ENCODE measurements at places on chromosomes 12 and 14.

DNA sequence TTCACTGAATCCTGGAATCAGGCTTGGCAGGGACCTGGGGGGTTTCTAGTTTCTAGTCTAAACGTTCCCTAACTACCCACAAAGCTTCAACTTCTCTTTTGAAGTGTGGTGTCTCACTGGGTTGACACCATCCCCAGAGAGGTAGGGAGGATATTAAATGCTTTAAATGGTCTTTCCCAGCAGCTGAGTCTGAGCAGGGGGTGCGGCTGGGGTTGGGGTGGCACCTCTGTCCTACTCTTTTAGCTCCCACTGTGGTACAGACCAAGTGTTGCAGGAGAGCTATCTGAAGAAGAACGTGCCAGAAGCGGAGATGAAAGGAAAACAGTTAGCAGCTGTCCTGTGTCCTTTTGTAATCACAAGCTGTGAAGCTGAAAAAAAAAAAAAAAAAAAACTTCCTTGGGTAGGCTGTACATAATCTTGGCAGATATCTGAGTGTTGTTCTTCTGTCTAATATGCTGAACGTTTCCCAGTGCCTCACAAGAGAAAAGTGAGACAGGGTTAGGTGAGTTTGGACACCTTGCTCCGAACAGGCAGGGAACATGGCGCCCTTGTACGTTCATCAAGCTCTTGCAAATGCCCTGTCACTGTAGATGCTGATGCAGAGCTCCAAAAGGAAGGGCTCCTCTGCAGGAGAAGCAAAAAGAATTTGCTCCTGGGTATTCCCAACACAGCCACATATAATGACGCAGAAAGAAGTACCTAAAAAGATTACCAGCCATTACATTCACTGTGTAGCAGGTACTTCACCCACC, 447.2 kb downstream of the APAF1 start:
- DNase-seq: no peak

DNA sequence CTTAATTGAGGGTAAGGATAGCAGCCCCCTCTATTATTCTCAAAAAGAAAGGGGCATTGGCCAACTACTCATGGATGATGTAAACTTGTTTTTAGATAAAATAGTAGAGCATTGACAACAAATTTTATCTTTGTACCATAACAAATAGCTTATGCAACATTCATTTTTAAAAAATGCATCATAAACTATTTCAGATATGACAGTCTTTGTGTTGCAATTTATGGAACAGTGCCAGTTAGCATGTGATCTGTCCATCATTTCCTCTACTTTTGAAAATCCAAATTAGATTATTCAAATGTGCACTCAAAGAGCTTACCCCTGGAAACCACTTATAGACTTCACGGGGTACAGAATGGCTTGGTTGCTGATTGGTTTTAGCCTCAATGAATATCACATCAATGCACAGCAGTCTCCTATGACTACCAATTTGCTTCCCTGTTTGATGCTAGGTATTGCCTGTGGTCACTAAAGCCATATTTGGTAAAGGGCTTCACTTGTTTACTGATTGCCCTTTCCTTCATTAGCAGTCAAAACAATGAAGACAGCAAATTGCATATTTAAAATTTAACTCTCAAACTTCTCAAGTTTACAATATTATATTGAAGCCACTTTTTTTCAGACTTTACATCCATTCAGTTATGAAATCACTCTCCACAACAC, 274.9 kb upstream of the MGAT4C start:
- DNase-seq: no peak

DNA sequence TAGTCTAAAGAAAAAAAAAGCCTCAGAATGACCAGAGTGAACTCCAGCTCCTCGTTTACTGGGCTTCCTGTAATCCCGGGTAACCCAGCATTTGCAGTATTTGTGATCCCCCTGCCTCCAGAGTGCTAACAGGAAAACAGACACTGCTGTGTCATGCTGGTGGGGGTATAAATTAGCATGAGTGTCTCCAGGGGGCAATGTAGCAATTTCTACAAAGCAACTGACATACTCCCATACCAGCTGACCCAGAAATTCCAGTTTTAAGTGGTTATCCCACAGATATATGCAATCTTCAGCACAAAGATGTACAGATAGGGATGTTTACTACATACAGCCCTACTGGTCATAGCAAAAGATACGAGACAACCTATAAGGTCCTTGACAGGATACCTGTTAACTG, 18.8 kb downstream of the TTC7B start:
- DNase-seq: no peak

GRCh38 chr14:45786266-45786665, 533.3 kb upstream of the MIS18BP1 start:
- no peak for DNase-seq

DNA sequence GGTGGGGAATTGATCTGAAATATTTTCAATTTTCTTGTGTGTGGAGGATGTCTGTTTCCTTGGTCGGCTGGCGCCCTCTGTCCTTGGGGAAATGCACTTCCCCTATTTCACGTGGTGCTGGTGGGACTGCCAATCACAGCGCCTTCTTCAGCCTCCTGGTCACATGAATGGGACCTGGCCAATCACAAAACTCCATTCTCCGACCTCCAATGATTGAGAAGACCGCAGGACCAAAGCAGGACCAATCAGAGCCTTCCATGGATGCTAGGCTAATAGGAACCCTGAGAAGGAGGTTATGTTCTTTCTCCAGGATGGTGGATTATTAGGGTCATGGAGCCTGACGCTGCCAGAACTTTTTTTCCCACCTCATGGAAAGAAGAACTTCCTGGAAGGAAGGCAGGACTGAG, 188.7 kb downstream of the TTC8 start:
- DNase-seq: no peak

GRCh38 chr12:68809190-68810026, 1.4 kb downstream of the MDM2 start:
- DNase-seq: no peak

DNA sequence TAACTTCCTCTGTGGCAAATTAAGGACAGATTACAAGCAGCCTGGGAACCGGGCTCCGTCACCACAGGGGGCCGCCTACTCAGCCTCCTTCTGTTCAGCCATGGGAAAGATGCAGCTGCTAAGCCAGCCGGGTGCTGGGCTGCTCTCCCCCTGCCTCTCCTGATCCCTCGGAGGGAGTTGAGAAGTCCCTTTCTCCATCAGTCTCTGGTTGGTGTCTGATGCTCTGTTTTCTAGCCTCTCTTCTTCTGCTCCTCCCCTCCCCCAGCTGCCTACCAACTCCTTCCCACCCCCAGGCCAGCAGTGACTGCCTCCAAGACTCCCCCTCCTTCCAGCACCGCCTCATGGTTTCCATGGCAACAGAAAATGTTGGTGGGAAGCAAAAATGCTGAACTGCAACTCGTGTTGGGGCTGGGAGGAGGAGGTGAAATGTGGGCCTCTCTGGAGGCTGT, 486.7 kb downstream of the APAF1 start:
- DNase-seq: no peak

- DNase-seq: peak; percentile 66
Observed at GRCh38 chr12:67647799-67648520, 585 bp upstream of the DYRK2 start.

DNA sequence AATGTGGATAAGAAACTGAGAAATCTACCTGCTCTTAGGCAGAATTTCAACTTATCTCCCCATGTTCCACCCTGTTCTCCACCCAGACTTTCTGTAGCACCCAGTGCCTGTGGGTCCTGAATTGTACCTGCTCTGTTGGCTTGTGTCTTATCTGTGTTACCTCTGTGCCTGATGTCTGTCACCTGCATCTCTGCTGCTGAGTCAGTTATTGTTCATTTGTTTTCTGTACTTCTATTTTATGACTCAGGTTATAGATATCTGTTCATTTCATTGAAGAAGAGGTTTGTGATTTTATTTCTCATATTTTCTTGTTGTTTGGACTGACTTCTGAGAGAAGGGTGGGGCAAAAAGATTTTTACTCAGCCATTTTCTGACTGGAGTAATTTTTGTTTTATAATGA, 11.7 kb downstream of the SOCS4 start:
- no peak for DNase-seq

- peak; percentile 21 for DNase-seq
Observed at GRCh38 chr14:89900802-89901201, 53.7 kb downstream of the EFCAB11 start.
